Stimulated activated CD4-positive, alpha-beta T cell treated with anti-CD3 and anti-CD28 coated beads, Interleukin-15, amount 100 ng/mL, for 1 hour (primary cell): ENCODE measurements at places on chromosomes 3 and 15.

GRCh38 chr15:93862791-93863190 lies 368.6 kb upstream of the MCTP2 start:
- no peak for DNase-seq

GRCh38 chr3:30596152-30596551 lies 10.2 kb upstream of the TGFBR2 start:
- DNase-seq: no peak

DNA sequence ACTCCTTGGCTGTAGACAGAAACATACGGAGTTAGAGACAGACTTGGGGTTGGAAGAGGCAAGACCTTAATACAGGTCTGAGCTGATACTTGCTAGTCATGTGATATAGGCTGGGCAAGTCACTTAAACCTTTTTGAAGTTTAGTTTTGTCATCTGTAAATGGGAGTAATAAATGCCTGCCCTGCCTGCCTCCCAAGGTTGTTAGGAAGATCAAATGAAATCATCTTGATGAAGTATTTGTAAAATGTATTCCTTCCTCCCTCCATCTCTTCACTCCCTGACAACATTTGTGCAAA lies 2.9 kb downstream of the PXK start:
- no peak for DNase-seq

GRCh38 chr3:67294341-67294740 lies 296.2 kb downstream of the KBTBD8 start:
- DNase-seq: no peak

DNA sequence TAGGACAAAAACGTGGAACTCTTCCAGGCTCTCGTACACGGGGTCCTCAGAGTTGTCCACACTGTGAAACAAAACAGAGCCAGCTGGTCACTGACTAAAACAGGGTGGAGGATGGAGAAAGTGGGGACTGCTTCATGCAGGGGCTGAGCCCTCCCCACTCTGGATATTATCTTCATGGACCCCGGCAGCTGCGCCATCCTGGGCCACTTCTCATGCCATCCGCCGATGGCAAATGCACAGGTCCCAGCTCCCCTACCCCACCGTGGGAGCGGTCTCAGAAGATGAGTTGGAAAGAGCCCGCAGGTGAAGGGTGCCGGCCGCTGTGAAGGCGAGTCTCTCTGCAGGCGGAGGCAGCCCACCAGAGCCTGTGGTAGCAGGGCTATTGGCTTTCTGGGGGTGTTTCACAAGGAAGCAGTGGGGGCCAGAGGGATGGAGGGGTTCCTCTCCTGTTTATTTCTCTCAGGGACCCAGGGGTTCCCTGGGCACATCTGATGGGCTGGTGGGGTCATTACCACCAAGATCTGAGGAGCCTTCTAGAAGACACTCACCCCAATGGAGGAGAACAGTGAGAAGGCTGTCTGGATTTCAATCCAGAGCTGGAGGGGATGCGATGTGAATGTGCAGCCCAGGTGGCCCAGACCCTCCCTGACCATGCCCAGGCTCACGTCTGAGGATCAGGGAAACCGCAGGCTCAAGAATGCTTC lies 177.3 kb downstream of the KLF13 start:
- no peak for DNase-seq

- no peak for DNase-seq
These were observed 125.0 kb downstream of the PLD1 start for GRCh38 chr3:171685116-171685895.

DNA sequence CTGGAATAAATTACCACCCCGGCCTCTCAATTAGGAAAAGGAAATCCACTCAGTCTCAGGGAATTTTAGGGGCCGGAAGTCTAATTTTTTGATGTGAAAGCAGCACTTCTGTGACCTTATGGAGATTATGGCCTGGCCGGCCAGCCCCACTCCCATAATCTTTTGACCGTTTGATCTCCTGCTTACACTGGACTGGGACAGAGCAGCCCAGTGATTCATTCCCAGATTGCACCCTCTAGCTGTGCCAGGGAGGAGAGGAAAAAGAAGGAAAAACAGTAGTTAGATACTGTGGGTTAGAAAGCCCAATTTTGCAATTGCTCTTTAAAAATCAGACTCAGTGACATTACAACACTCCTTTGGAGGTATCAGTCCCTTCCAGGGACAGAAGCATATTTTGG lies 32.4 kb downstream of the GJD2 start:
- DNase-seq: no peak

GRCh38 chr3:162285259-162285658 lies 788.7 kb downstream of the OTOL1 start:
- no peak for DNase-seq

DNA sequence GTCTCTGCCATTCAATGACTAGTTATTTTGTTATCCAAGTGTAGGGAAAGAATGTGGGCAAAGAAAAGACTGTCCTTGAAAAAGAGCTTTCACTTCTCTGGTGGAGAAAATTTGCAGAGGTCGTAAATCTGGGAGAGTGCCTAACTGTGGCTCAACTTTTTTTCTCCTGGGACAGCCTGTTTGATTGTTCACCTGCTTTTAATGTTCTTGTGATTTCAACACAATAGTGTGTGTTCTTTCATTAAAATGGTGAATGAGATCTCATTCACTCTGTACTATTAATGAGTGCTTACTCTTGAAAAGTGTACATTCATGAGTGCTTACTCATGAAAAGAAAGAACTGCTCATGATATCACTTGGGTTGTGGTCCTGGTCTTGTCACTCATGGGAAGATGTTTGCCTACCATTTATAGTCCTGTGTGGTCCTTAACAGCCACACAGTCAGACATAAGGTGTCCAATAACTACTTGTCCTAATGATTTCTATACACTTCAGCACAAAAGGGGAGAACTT lies 567.3 kb downstream of the GRM7 start:
- no peak for DNase-seq

DNA sequence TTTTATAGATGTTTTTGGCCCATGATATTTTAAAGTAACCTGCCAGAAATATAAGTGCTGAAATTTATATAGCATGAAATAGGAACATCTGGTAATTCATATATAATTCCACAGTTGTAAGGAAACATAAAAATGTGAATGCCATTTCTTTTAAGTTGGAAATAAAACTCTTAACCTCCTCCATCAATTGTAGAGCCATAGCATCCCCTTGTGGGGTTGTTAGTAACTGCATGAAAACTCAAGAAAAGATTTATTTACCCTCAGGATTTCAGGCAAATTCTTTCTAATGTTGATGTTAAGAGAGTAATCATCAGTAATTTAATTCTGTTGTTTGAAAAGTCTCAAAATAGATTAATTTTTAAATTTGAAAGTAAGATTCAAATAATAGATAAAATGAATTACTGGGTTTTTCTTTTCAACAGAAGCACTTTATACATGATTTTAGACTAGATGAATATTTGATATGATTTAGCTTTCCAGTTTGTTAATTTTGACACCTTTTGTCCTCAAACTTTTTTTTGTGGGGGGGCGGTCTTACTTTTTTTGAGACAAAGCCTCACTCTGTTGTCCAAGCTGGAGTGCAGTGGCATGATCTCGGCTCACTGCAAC lies 74.7 kb downstream of the RASA2 start:
- DNase-seq: no peak

DNA sequence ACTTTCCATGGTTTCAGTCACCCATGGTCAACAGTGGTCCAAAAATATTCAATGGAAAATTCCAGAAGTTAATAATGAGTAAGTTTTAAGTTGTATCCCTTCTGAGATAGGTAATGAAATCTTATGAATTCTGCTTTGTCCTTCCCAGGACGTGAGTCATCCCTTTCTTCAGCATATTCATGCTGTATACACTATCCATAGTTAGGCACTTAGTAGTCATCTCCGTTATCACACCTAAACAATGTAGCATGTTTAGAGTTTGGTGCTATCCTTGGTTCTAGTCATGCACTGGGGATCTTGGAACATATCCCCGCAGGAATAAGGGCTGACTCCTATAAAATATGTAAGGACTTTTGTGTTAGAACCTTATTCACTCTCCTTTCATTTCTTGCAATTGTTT lies 153.2 kb downstream of the UNC13C start:
- DNase-seq: no peak

DNA sequence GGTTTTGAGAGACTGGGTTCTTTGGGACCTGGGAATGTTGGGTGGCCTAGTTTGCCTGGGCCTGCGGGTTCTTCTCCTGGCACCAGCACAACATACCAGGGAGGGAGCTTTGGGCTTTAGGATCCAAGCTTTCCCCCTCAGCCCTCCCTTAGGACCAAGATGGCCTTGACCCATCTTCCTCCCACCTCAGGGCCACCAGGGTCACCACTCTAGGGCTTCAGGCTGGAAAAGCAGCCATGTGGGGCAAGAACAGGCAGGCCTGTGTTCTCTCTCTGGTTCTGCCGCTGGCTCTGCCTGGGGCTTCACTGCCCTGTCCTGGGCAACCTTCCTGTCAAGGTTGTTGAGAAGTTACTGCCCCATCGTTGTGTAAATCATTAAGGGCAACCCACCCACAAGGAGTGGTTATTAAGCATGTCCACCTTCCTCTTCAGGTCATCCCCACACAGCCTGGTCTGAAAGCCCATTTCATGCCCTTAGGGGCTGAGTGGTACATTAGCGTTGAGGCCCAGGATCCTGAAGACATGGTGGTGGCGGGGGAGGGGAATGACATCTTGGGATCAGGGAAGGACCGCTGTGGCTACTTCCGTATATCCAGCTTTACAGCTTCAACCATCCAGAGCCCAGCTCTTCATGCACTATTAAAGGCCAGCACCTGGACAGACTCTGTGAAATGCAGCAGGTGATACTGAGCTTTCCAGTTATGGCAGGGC lies 652 bp downstream of the DUOX1 start:
- no peak for DNase-seq

GRCh38 chr3:34969513-34969912 lies 669.8 kb upstream of the ARPP21 start:
- no peak for DNase-seq

DNA sequence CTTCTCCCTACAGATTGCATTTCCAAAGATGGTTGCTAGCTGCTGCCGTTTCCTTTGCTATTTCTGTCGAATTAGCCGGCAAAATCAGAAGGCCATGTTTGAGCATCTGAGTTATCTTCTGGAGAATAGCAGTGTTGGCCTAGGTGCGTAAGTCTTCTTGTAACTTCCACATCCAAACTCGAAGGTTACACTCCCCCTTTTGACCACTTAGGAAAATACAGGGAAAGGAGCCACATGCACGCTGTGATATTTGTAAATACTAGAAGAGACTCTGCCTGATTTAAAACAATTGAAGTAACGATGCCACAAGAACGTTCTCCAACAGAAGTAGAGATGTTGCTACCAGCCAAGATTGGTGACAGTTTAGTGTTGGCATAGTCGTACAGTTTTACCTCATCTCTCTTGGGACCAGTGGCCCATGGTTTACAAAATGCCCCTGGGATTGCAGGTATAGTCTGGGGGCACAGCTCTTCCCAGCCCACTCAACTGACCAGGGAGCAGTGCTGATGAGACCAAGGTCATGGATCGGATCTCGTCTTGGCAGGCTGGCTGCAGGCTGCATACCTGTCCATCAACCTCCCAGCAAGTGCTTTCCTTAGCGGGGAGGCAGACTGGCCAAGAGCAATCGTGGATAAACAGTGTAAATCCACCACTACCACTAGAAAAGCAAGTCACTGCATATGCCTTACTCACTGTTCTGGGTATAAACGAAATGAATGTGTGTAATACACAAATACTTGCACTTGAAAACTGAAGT lies 268.4 kb upstream of the CHRM5 start:
- DNase-seq: no peak

DNA sequence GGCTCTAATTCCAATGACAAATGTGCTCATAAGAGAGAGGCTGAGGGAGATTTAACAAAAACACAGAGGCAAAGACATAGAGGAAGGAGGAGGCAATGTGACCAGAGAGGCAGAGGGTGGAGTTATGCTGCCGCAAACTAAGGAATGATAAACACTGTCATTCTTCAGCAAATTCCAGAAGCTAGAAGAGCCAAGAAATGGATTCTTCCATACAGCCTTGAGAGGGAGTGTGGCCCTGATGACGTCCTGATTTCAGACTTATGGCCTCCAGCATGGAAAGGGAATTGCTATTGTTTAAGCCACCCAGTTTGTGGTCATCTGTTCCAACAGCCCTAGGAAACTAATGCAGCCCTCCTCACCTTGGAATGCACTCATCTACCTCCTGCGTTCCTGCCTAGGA lies 30.5 kb downstream of the CD47 start:
- DNase-seq: no peak

GRCh38 chr3:37162501-37163245 lies 11.7 kb downstream of the LRRFIP2 start:
- no peak for DNase-seq

DNA sequence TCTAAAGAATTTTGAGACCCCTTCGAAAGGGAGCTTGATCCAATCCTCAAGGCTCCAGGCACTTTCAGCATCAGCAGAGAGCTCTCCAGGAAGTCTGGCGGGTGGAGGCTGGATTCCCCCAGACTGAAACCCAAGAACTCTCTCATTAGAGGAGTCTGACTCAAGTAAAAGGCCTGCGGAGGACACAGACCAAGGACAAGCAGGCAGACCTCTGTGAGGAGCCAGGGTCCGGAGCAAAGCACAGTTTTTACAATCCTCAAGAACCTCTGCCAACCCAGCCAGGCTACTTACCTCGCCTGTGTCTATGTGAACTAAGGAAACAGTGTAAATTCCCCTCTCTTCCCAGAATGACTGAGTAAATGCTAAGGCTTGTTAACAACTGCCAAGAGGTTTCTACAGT lies 86.2 kb downstream of the FBN1 start:
- no peak for DNase-seq
